Glomerular endothelial cell (primary cell): ENCODE measurements at places on chromosomes 5 and 9. TPM values are rescaled to one million over a fixed set of nuclear protein-coding genes. Genes with fewer than 3 reads are reported as not detected.

- DNase-seq, result no peak
Observed at GRCh38 chr9:130663258-130663976, 977 bp upstream of the PRDM12 start.

- no peak for DNase-seq
Observed at GRCh38 chr5:26024774-26025173, 1013.6 kb downstream of the CDH9 start.

- DNase-seq, result no peak
Observed at GRCh38 chr5:6159832-6160430, 218.4 kb downstream of the MED10 start.

GRCh38 chr5:175872287-175873087 lies 1.1 kb downstream of the CPLX2 start:
- no peak for DNase-seq

- no peak for DNase-seq
Observed at GRCh38 chr5:5615569-5615968, 193.1 kb downstream of the ICE1 start.

REEP2 gene
- 7.6 and 13.5 TPM in 2 replicates for total RNA-seq

IL9 gene
- total RNA-seq, result not detected in 2 replicates

BARHL1 gene
- not detected in 2 replicates for total RNA-seq

PCDHAC2 gene
- not detected in 2 replicates for total RNA-seq

PLAC8L1 gene
- total RNA-seq, result not detected in 2 replicates

COL15A1 gene
- total RNA-seq, result 1.5 and 5.8 TPM in 2 replicates
